ENCODE measurements at places on chromosomes 11 and 22.

DNA sequence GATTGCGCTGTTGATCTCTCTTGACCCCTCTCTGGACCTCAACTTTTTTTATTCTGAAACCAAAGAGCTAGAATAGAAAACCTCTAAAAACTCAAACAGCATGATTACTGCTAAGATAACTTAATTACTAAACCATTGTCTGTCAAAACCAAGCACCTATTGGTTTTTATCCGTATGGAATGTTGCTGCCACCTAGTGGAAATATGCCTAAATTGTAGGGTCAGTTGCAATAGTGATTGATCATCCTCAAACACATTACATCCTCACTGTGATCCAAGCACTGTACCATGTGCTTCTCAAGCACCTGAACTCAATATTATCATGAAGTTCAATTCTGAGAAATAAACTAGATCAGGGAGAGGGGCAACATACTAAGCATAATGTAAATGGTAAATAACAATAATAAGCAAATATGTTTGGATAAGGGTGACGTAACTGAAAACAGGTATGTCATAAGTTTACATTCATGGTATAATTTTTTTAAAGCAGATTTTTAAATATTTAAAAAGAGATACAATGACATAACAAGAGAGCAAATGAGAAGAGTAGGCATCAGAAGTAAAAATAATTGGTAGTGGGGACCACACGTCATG lies 3.8 kb upstream of the OR5A2 start:
- peak; percentile 81 for DNase-seq

- DNase-seq, result no peak
Observed at GRCh38 chr11:1148752-1149180, 9.0 kb upstream of the MUC5AC start.

DNA sequence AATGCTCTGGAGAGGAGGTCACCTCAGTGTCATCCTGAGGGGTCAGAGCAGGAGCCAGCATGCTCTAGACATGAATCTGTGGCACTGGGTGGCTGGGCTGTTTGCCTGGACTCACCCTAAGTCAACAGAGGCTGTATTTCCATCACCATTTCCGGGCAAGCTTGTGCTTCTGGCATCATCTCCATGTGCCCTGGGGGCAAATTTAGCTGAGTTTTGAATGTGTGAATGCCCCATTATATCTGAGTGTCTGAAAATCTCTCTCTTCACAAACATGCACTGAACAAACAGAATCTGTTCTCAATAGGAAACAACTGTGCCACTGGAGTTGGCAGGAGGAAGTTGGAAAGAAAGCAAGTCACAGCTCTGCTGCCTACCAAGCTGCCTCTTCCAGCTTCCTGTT lies 356.2 kb downstream of the GRM5 start:
- DNase-seq, result no peak

- DNase-seq, result no peak
Observed at GRCh38 chr22:41781507-41781906, 19.0 kb upstream of the CCDC134 start.

- DNase-seq, result no peak
Observed at GRCh38 chr11:43341159-43341558, 17.6 kb upstream of the TTC17 start.

DNA sequence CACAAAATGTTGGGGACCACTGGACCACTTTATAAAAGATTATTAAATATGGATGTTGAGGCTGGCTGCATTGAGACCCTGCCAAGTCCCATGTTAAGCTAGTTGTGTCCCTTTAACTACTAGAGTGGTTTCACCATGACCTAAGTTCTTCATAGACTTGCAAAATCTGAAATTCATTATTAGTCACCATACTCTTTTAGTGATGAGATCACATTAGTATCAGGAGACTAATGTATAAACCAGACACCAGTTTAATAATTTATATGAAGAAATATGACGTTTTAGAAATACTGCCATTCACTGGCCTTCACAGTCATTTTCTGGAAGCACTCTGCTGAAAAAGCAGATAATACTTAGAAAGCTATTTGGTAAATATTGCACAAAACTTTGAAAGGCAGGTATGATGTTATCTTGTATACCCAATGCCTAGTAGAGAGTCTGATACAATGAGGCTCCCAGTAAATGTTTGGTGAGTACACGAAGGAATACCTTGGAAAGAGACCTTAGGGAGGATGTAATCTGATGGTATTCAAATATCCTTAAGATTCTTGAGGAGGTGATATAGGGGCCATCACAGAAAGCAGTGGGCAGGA lies 728.2 kb upstream of the ANO5 start:
- no peak for DNase-seq

Measured in hematopoietic multipotent progenitor cell treated with erythropoietin and hydrocortisone succinate and interleukin-3 and kit ligand, for 4 days (in vitro differentiated cells).